ENCODE measurements at places on chromosomes 7 and 10.

DNA sequence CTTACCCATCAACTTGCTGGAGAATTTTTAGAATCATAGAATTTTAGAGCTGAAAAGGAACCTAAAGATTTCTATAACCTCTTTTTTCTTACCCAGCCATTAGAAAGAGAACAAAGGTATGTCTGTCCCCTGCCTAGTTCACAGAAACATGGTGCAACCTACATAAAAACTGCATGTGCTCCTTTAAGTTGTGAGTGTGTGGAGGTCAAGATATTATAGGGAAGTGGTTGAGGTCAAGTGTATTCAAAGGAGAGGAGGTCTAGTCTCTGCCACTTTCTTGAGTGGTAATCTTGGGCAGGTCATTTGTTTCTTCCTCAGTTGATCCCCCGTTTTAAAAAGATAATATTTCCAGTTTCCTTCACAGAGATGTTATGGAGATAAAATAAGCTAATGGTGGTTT, 6.4 kb downstream of the UBTD1 start:
- no peak for DNase-seq

DNA sequence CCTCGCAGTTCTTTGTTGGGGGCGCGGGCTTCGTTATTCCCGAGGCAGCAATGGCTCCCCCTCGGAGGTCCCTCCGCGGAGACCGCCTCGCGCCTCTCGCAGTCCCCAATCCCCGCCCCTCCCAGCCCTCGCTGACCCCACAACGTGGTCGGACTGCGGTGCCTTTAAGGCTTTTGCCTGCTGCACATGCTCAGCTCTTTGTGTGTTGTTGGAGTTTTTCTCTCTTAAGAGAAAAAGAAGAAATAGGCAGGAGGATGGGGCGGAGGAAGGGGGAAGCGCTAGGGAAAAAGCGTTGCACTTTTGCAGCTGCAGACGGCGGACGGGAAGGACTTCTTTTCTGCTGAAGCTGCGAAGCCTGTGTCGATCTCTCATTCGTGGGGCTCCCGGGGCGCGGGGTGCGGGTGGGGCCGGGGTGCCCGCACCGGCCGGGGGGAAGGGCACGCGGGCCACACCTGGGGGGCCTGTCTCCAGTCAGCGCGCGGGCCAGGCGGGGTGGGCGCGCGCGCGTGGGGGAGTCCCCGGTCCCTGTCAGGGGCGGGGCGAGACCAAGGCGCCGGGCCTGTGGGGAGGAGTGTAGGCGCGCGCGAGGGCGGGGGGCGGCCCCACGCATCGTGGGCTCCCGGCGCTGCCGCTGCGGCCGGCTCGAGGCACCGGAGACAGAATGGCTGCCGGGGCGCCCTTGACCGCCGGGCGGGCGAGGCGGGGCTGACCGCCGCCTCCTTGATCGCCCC, 445 bp upstream of the ATRNL1 start:
- peak; percentile 11 for DNase-seq

DNA sequence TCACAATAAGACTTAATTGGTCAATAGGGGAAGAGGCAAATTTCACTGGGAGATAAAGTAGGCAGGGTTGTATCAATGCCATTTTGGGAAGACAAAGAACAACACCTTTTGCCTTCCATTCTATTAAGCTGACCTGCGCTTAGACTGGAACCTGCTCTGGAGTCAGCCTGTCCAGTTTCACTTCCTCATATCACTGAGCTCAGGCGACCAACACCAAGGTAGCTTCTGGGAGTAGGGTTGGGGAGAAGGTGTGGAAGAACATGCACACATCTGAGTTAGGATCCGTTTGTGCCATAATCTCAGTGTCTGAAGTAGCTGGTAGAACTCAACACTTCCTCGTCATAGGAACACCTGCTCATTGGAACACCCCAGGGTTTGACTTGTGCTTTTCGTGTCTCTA, 527.4 kb upstream of the IGFBP3 start:
- no peak for DNase-seq

DNA sequence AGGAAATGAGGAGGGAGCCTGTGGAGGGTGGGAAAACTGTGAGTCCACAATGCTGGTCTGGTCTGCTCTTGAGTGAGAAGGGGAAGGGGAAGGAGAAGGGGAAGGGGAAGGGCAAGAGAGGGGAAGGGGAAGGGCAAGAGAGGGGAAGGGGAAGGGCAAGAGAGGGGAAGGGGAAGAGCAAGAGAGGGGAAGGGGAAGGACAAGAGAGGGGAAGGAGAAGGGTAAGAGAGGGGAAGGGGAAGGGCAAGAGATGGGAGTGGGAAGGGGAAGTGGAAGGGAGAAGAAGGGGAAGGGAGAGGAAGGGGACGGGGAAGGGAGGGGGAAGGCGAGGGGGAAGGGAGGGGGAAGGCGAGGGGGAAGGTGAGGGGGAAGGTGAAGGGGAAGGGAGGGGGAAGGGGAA, 213.2 kb downstream of the GRM8 start:
- no peak for DNase-seq

GRCh38 chr10:11167233-11167966, 149.7 kb downstream of the CELF2 start:
- DNase-seq = no peak

DNA sequence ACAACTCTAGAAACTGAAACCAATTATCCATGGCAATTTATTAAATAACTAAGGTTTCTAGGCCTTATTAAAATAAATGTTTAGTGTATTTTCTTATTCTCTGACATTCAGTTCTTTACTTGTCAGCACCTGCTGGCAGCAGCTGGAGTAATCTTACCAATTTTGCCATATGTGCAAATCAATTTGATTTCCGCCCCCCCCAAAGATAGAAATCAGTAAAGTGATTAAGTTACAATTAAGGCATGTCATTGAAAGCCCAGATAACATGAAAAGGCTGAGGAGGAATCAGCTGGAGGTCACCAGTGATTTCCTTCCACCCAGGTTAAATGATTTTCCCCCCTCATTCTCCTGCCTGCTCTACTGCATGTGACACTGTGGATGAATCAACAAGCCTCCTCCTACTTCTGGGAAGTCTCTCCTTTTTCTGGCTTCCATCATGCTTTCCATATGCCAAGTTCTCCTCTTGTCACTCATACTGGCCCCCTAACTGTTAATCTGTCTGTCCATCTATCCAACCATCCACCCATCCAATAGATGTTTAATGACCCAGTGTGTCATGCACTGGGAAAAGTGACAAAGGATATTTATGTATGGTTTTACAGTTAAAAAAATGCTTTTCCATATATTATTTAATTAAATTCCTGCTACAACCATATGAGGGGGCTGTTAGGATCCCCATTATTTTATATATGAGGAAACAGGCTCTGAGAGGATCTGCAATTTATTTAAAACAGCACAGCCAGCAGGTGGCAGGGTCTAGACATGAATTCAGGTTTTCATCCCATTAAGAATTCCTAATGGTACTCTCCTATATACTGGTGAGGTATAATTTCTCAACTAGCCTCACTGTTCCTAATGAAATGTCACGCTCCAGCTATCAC, 116.5 kb downstream of the ATXN7L1 start:
- DNase-seq = peak; percentile 34

DNA sequence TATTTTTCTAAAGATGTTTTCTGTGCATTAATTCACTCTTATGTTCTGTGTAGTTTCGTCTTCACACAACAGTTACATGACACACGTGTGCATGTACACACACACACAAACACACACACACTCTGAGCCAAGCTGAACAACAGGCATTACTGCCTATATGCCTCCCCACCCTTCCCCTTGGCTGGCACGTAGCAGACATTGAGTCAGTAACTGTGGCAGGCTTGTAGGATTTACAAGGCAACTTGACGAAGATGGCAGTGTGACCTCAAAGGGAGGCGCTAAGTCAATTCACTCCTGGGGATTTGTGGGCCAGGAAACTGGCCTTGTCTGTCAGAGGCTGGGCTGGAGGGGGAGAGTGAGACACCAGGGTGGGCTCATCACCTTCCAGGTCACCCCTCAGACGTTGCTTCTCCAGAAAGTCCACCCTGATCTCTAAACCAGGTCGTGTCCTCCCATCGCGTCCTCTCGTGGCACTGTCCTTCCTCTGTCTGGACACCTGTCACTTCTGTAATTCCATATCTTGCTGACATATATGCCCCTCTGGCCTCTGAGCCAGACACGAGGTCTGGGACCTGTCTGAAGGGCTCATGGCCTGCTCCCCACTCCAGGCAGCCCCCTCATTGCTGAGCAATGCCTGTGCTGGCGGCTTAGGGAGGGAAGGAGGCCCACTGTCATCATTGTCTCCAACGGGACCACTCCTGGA, 41.1 kb upstream of the INPP5A start:
- DNase-seq = no peak

DNA sequence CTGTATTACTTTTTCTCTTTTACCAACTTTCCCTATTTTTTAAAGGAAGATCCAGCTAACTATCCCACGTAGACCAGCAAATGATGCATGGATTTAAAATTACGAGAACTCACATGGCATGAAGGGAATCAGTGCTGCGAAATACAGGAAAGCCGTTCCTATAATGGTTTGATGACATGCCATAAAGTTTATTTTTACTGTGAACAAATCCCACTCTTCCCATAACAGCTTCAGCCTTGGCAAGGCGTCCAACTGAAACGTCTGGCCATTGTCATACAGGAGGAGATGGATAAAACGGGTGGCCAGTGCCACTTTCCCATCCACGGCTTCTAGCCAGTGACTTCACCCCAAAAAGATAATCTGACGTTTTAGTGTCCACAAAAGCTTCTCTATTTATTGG, 106.2 kb upstream of the DDC start:
- DNase-seq = no peak

DNA sequence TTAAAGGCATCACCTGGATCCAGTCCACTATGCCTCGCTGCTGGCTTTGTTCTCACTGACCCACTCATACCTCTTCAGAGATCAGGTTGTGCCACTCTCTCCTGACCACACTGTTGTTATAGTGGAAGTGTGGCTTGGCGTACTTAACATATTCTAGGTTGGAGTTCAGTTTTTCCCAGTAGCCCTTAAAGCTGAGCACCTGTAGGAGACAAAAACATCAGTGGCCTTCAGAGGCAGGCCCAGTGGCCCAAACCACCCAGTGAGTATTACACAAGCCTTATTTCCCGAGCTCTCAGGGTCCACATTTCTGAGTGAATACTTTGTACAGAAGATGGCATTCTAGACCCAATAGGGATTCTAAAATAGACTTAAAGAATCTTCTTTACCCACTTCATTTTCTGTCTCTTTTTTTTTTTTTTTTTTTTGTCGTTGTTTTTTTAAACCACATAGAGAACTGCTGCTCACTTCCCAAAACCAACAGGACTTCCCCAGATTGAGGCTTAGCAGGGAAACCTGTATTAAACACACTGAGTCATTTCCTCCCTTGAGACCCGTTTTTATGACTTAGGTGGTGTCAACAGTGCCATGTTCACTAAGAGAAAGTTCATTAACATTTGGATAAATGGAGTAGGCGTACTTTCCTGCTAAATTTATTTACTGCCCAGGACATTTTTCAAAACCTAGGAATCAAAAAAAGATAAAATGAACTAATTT, 85.8 kb downstream of the GSAP start:
- no peak for DNase-seq

DNA sequence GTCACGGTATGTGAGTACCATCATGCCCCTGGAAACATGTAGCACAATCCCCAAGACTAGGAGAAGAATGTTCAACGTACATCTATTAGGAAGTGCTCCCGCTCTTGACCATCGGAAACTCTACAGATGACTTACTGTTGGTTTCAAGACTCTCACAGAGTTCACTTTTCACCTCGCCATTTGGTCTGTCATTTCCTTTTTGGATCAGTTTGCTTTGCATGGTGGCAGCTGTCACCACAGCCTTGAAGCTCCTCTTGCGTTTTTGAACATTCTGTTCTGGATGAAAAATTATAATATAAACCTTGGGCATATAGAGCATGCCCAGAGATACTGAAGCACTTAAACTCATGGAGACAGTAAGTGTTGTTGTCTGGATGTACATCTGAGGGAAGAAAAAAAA, 806.8 kb downstream of the GRM8 start:
- DNase-seq = no peak

GRCh38 chr7:66145400-66146104, 30.9 kb downstream of the CRCP start:
- DNase-seq = no peak

Data from CD4-positive, alpha-beta memory T cell (primary cell).